Liver (tissue), 10 donors: ENCODE measurements at places on chromosomes 3 and 15. TPM values are rescaled to one million over a fixed set of nuclear protein-coding genes. Genes with fewer than 3 reads are reported as not detected.
A peak's percentile ranks its signal among the peaks of the same experiment; 100 is the strongest.

DNA sequence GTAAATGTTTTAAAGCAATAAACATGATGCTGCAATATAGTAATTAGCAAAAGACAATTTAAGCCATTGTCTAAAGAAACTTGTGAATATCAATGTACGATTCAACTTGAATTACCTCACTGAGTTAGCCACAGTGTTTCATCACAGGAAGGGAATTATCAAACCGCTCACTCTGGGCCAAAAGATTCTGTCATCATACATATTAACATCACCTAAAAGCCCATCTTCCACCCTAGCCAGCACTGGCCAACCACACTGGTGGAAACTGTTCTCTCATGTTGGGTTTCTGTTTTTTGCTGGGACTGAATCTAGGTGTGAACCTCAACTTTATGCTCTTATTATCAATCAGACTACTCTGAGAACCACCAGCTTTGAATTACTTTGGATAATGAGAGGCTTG lies 497.7 kb upstream of the THBS1 start:
- H3K4me3 ChIP-seq = no peak overlapping the region
- no peak overlapping the region for H3K27ac ChIP-seq
- DNase-seq = no peak
- no peaks in the 10 kb centered on the region for H3K36me3 ChIP-seq

The ARHGAP31 gene
- 4.6 TPM for total RNA-seq

- no peak overlapping the region for H3K27ac ChIP-seq
- no peak for DNase-seq
- H3K36me3 ChIP-seq = no peaks in the 10 kb centered on the region
- peaks cover 3% of the 10 kb centered on the region for H3K27me3 ChIP-seq
- no peak overlapping the region for H3K4me3 ChIP-seq
Measured at GRCh38 chr15:25990220-25990619, 127.1 kb upstream of the ATP10A start.

The TTC14 gene
- 8.4 TPM for total RNA-seq

The CFAP91 gene
- 1.3 TPM for total RNA-seq

- H3K27ac ChIP-seq = no peak overlapping the region
- H3K27me3 ChIP-seq = no peaks in the 10 kb centered on the region
- no peak for DNase-seq
Measured at GRCh38 chr3:190369668-190370295, 18.2 kb upstream of the CLDN16 start.

The TP63 gene
- total RNA-seq = under 0.01 TPM

The SCN5A gene
- total RNA-seq = not detected

The FRMD5 gene
- total RNA-seq = 0.25 TPM

The MTHFS gene
- 140 TPM for total RNA-seq

- no peak for DNase-seq
- no peak overlapping the region for H3K27ac ChIP-seq
- H3K4me3 ChIP-seq = no peak overlapping the region
- peaks cover 4% of the 10 kb centered on the region for H3K4me1 ChIP-seq
Measured at GRCh38 chr3:32322311-32322710, 69.3 kb upstream of the CMTM7 start.

DNA sequence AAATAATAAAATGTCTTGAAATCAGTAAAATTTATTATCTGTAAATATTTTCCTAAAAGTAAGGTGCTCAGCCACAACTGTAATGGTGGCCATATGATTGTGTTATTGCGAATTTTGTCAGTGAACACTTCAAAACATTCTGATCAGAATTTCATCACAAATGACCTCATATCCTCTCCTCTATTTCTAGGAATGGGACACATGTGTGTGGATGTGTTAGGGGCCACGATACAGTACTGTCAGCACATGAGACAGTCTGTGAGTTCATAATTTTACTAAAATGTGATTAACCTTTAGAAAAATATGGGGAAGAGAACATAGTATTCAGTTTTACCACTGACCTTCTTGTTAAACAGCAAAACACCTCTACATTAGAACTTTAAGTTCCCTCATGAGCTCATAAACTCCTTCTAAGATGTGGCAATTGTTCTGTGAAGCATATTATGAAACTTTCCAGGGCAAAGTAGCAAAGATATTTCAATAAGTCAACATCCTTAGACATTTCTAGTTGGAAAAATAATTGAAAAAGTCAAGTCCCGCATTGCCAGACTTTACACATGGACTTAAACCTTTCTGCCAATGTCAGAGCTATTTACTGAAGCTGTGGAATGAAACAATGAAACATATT lies 158.2 kb upstream of the ABI3BP start:
- DNase-seq = no peak
- H3K27me3 ChIP-seq = no peaks in the 10 kb centered on the region
- no peak overlapping the region for H3K27ac ChIP-seq
- no peak overlapping the region for H3K4me3 ChIP-seq
- H3K4me1 ChIP-seq = no peaks in the 10 kb centered on the region

DNA sequence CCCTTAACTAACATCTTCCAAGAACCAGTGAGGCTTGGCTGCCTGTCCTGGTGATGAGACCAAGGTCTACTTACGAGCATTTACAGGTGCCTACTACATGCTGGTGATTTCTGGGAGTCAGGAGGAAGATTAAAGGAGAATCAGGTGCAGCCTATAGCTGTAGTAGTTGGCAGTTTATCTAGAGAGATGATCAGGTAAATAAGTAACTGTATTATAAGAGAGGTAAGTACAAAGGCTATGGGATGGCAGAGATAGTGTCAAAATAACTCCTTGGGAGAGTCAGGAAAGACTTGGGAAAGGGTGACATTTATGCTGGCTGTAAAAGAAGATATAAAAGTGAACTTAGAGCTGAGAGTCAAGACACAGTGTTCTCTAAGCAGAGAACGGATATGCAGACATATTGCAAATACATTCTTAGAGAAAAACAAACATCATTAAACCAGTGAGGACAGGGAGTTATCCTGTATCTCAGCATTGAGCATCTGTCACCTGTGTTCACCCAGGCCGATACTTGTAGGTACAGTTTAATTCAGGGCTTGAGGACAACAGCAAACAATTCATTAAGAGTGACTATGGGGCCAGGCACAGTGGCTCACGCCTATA lies 49.7 kb upstream of the ACP3 start:
- no peak overlapping the region for H3K27ac ChIP-seq
- H3K4me3 ChIP-seq = no peak overlapping the region
- no peaks in the 10 kb centered on the region for H3K4me1 ChIP-seq

DNA sequence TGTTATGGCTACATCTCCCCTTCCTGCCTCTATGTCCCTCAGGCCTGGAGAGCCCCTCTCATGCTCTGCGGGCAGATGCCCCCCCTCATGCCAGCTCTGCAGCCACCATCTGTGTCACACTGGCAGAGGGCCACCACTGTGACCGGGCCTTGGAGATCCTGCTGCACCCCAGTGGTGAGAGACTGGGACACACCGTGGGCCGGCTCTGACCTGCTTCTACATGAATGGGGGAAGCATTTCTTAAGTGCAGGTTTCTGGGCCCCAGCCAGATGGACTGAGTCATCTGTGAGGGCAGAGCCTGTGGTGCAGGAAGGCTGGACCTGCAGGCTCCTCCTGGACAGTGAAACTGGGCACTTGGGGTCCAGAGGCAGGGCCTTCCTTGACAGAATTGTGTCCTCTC lies 4.8 kb downstream of the VWA5B2 start:
- no peak overlapping the region for H3K4me3 ChIP-seq
- peaks cover 17% of the 10 kb centered on the region for H3K4me1 ChIP-seq
- no peak for DNase-seq
- H3K27ac ChIP-seq = no peak overlapping the region
- H3K27me3 ChIP-seq = no peaks in the 10 kb centered on the region

- no peaks in the 10 kb centered on the region for H3K4me1 ChIP-seq
- H3K27me3 ChIP-seq = no peaks in the 10 kb centered on the region
- no peak overlapping the region for H3K4me3 ChIP-seq
- no peaks in the 10 kb centered on the region for H3K36me3 ChIP-seq
- no peak overlapping the region for H3K27ac ChIP-seq
Measured at GRCh38 chr15:36831904-36832287, 252.5 kb downstream of the CDIN1 start.

DNA sequence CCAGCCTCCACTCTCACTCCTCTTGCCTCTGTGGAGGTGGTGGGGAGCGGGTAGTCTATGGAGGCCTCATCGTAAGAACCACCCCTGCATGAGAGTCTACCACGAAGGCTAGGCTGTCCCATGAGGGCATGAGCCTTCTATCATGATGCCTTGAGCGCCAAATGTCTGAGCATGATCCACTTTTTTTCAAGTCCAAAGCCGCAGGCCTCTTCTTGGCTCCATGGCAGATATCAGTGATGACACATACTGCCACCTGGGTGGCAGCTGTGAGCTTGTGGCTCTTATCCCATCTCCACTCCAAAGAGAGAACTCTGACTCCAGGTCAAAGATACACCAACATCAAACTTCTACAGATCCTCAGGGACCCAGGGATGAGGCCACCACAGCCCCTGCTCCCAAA lies 13.5 kb downstream of the POC1A start:
- peaks cover 4% of the 10 kb centered on the region for H3K4me1 ChIP-seq
- H3K27me3 ChIP-seq = no peaks in the 10 kb centered on the region
- no peak overlapping the region for H3K27ac ChIP-seq
- no peaks in the 10 kb centered on the region for H3K36me3 ChIP-seq

DNA sequence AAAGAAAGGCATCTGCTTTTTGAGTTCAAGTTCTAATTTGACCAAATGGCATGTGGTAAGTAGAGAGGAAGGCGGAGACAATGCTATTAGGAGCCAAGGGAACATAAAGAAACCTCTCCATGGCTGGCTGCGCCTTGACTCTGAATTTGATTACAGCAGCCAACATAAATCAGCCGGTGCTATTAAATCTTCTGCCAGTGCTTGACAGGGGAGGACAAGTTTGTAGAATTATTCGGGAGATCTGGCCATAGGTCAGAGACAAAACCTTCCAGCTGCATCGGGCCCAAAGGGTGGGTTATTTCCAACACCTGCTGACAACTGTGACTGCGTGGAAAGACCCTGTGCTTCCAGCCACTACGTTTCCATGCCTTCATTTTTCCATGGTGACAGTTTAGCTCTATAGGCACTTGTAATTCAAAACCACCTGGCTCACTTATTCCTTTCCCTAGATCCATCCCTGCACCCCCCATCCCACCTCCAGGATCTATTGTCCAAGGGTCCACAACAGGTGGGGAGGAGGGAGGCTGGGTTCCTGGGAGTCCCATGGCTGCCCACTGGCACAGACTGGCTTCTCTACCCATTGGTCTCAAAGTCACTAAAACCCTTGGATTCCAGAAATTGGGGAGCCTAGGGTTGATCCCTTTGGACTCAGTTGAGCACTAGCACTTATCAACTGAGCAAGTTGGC lies 15.9 kb downstream of the COLQ start:
- H3K4me3 ChIP-seq = no peak overlapping the region
- no peak overlapping the region for H3K27ac ChIP-seq

The PATL2 gene
- 1.0 TPM for total RNA-seq

DNA sequence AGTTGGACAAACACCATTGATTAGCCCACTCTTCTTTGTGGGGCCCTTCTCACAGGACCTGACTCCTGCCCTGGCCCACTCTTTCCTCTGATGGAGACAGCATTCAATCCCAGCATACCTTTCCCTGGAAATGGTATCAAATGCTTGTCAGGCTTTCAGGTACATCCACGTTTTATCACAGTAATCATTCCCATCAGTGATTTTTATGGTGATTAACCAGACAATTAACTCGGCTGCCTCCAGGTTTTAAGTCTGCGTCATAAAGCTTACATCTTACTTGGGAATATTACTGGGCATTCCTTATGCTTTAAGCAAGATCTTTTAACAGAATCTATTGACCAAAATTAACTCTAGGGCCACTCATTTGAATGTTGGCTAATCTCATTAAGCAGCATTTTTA lies 33.4 kb downstream of the LRRK1 start:
- no peaks in the 10 kb centered on the region for H3K36me3 ChIP-seq
- H3K4me3 ChIP-seq = no peak overlapping the region
- H3K27ac ChIP-seq = no peak overlapping the region
- no peaks in the 10 kb centered on the region for H3K27me3 ChIP-seq

DNA sequence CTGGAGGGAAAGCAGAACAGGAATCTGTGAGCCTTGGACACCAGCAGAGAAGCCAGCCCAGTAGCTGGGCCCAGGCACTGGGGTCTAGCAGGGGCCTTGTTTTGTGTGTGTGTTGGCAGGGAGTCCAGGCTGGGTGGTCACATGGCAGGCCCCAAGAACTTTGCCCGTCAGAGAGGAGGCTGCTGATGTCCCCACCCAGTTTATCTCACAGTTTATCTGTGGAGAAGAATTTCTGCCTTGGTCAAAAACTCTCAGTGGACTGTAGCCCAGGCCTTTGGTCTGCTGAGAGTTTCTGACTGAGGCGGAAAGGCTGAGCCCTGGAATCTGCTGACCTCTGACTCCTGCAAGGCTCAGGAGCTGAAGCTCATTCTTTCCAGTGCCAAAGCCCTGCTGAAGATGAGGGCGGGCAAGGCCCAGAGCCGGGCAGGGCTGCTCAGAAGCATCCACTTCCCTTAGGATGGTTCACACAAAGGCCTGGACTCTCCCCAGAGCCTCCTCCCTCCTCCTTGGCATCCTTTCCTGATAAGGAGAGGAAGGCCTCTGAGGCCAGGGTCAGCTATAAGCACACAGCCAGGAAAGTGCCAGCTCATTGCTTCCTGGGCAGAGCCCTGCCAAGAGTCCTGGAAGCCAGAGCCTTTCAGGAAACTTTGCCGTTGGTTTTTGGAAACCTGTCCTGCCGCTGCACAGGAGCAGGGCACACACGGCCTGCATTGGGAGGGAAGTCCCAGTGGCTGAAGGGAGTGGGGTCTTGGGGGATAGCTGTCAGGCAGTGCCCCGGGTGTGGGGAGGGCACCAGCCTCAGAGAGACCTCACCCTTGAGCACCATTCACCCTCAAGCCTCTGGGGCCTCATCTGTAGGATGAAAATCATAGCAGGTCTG lies 37.2 kb upstream of the SLCO2A1 start:
- no peaks in the 10 kb centered on the region for H3K36me3 ChIP-seq
- peak; percentile 29 for DNase-seq
- no peaks in the 10 kb centered on the region for H3K4me1 ChIP-seq
- H3K4me3 ChIP-seq = no peak overlapping the region

- peaks cover 2% of the 10 kb centered on the region for H3K4me1 ChIP-seq
- H3K4me3 ChIP-seq = no peak overlapping the region
- H3K36me3 ChIP-seq = peaks cover 39% of the 10 kb centered on the region
- no peak for DNase-seq
- H3K27me3 ChIP-seq = no peaks in the 10 kb centered on the region
- no peak overlapping the region for H3K27ac ChIP-seq
Measured at GRCh38 chr3:45666757-45667431, 22.3 kb upstream of the SACM1L start.

- no peaks in the 10 kb centered on the region for H3K27me3 ChIP-seq
- peak within 1 kb of the TSS; percentile 71 for H3K27ac ChIP-seq
- H3K36me3 ChIP-seq = peaks cover 9% of the 10 kb centered on the region
- peaks cover 9% of the 10 kb centered on the region for H3K4me1 ChIP-seq
- H3K4me3 ChIP-seq = peak within 1 kb of the TSS; percentile 69
- peak; percentile 85 for DNase-seq
Measured at GRCh38 chr3:49276475-49277382, at the start of gene C3orf62. C3orf62 (minus strand) TSS chr3:49277232; CDS start chr3:49276872, 360 bp downstream.

DNA sequence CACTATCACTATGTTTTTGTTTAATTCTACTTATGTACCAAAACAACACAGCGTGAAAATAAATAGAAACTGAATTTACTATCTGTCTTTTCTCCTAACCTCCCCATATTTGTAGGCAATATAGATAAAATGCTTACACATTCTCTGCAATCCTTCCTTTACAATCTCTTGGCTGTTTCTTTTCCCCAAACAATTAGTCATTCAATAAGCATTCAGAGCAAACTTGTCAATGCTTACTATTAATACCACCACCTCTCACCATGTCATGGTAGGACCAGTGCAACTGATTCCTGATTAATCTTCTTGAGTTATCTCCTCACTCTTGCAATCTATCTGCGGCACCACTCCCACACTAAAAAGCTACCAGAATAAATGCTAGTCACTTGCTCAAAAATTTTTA lies 74.0 kb upstream of the TTBK2 start:
- no peak overlapping the region for H3K4me3 ChIP-seq
- peaks cover 6% of the 10 kb centered on the region for H3K36me3 ChIP-seq
- H3K27me3 ChIP-seq = no peaks in the 10 kb centered on the region
- DNase-seq = no peak
- no peak overlapping the region for H3K27ac ChIP-seq

The GADL1 gene
- total RNA-seq = not detected
